ENCODE measurements at places on chromosomes 3 and 15.

- peak; percentile 5 for DNase-seq
These were observed 750 bp downstream of the SLC33A1 start for GRCh38 chr3:155853214-155854140.

GRCh38 chr15:65956307-65956706, 87.0 kb downstream of the RAB11A start:
- no peak for DNase-seq

- DNase-seq, result no peak
These were observed 71.2 kb downstream of the ARHGAP31 start for GRCh38 chr3:119365418-119365817.

DNA sequence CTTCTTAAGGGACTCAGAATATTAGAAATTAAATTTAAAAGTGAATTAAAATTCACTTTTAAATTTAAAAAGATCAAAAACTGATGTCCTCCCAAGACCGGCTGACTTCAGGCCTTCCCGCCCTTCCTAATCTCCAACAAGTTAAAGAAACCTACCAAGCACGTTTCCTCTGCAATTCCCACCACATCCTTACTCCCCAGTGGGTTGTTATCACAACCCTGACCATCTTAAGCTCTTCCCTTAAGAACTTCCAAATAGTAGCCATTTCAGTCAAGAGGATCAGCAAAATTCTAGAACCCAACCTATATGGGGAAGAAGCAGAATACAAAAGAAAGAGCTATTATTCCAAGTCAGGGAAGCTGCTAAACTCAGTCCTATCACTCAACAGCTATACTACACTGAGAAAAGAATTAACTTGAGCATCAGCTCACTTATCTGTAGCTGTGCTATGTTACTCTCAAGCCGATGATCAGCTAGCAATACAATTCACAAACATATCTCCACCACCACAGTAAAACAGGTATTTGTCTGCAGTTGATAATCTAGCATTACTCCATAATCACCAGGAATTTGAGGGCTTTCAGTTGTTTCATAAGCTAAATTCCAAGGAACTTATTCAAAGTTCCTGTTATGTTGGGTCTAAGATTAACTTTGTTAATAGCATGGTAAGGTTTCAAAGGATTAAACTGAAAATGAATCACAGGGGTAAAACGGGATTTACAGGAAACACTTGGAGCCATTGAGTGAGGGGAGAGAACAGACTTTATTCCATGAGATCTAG, 14.3 kb downstream of the ABCC5 start:
- peak; percentile 85 for DNase-seq

DNA sequence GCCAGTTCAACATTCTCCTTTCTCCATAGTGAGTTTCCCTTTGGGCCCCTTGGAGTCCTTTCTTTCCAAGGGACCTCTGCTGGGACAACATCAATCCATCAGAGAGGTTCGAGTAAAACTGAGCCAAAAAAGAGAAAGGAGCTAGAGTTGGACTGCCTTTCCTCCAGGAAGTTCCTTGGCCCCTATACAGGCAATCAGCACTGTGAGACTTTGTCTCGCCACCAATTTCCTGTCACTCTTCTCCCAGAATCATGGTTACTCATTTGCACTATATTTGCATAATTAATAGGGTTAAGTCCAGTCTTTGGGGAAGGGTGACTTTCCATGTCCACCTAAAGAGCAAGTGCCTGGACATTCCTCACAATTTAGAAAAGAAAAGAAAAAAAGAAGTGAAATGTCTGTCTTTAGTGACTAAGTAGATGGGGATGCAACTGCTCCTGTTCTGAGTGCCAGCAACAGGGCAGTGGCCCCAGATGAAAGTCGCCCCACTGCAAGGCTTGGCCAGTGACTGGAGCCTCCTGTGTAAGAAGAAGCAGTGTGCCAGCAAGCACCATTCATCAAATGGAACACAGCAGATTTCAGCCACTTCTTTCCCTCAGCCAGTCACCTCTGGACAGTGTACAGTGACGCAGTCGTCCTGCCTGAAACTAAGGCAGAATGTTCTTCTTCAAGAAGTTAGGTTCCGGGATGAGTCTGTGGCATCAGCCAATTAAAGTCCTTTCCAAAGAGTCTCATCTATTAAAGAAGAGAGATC, 91.6 kb downstream of the FSIP1 start:
- no peak for DNase-seq

All from fibroblast of skin of abdomen (primary cell).